ENCODE measurements at places on chromosomes 13 and 19.

- no peak for DNase-seq
These were observed 1.5 kb downstream of the AMER2 start for GRCh38 chr13:25170554-25171111.

DNA sequence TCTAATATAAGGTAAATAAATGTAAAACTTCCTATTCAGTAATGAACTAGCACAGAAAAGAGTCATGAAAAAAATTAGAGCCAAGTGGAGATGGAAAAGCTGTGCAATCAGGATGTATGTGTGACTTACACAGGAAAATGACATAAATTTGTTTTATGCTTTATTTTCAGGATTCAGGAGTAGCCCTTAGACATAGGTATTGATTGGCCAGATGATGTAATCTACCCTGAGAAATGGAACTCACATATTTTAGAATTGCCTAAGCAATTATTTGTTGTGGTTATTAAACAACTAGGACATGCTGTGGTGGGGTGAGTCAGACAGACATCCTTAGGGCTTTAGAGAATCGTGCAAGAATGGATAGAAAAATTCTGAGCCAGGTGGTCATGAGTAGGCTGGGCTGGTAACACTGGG is 110.6 kb downstream of the PCDH9 start:
- peak; percentile 84 for DNase-seq

DNA sequence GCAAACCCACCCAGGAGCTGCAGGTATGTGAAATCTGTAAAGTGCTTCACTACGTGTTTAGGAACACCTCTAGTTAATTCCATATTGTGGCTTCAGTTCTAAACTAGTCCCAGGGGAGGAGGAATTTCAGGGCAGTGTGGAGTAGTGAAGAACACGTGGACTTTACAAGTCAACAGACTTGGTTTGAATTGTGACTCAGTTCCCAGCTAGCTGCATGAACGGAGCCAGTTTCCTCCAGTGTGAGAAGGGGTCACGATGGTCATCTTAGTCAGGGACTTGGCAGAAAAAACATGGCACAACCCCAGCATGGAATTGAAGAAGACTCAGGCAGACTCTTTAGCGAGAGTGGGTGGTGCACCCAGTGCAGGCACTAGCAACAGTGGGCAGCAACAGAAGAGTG is 175.7 kb upstream of the UBL3 start:
- DNase-seq, result peak; percentile 57

DNA sequence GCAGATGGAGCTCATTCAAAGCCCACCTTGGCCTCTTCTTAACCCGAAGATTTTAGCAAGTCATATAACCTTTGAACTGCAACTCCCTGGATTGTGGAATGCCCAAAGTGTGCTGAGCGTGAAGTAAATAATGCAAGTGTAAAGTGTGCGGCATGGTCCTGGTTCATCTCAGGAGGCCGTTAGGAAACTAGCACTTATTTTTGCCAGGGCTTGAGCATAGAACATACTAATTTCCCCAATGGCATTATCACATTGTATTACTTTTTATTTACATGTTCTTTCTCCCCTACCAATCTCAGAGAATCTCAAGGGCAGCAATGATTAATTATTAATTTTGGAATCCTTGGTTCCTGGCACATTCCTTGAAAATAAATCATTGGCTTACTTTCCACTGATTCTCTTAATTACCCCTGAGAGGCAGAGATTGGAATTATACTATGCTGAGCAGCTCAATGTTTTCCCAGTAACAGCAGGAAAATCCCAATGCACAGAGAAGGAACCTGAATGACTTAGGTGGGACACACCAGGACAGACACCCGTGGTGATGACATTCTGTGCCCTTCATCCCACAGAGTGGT is 128.8 kb upstream of the GJB6 start:
- no peak for DNase-seq

- no peak for DNase-seq
These were observed 55.8 kb upstream of the SPATA13 start for GRCh38 chr13:24104723-24105122.

DNA sequence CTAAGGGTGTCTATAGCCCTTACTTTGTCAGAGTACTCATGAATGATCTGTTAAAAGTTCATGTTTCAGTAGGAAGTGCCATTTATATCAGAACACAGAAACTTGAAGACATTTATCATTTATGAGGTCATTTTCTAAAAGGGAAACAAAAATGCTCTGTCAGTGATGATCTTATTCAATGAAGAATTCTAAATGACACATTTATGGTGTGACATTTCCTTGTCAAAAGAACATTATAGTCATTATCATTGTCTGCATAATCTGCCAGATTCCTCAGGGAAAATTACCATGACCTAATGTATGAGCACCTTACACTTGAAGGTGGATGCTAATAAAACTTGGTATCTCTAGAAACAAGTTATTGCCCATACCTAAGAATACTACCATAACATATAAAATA is 853.8 kb upstream of the SLITRK6 start:
- DNase-seq, result no peak

DNA sequence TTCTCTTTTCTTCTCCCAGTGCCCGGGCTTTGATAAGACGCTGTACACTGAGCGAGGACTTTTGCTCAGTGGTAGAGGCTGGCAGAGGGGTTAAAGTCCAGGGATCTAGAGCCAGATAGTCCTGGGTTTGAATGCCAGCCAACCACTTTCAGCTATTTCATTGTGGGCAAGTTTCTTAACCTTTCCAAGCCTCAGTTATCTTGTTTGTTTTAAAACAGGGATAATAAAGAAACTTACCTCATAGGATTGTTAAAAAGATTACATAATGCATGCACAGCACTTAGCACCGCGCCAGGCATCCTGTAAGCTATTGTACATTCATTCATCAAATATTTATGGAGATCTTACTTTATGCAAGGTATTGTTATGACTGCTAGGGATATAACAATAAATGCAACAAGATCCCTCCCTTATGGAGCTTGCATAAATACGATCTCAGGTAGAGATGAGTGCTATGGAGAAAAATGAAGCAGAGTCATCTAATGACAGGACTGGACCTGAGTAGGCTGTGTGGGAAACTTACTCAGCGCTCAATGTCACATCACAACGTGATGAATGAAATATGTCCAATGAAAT is 70.8 kb downstream of the LNX2 start:
- DNase-seq, result no peak

All from AG04450 (cell line).